Endodermal cell (in vitro differentiated cells): ENCODE measurements at places on chromosomes 1 and 21.
A peak's percentile ranks its signal among the peaks of the same experiment; 100 is the strongest.

- peak; percentile 92 for DNase-seq
Observed at GRCh38 chr1:31576201-31576669, at the start of gene TINAGL1. TSS of gene TINAGL1 (plus strand) at chr1:31576515. CDS start at chr1:31577149, 634 bp downstream.

- DNase-seq: no peak
Observed at GRCh38 chr1:113538225-113538624, 147.9 kb downstream of the MAGI3 start.

DNA sequence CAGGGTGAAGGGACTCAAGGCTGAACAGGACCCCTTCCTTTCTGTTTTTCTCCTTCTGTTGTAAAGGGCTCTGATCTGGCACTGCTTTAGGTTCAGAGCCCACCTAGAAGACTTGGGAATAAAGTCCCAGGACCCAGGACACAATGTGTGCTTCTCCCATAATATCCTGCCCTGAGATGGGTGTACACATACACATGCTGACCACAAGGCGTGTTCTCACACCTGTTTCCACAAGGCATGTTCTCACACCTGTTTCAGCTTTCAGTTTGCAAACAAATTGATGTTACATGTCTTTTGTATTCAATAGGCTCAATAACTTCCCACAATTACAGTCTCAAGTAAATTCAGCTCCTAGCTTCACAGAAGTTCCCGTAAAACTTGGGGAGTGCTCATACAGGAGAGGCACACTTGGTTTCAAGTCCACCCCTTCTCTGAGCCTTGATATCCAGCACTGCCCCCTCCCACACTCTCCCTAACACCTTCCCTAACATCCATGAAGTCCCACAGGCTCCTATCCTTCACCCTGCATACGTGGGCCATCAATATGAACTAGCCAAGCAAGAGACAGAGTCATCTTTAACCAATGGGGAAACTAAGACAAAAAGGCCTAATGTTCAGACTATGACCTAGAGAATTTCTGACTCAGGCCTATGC, 41.7 kb downstream of the ERI3 start:
- DNase-seq: no peak

DNA sequence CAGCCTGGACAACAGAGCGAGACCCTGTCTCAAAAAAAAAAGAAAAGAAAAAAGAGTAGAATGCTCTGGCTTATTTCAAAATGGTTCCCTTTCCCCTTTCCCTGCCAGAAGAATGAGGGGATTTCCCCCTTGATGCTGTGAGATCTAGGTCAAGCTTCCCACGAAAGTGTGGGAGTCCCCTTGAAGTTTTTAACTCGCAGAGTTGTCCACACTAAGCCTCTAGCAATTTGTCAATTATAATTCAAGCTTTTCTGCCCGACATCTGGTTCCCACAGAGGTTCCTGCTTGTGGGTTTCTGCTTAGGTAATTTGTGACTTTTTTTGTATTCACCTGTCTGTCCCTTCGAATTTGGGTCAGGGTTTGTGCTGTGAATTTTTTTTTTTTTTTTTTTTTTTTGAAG, 62.8 kb downstream of the ZFYVE9 start:
- no peak for DNase-seq

- peak; percentile 97 for DNase-seq
Observed at GRCh38 chr1:23562137-23562876, 3.0 kb upstream of the ID3 start.

DNA sequence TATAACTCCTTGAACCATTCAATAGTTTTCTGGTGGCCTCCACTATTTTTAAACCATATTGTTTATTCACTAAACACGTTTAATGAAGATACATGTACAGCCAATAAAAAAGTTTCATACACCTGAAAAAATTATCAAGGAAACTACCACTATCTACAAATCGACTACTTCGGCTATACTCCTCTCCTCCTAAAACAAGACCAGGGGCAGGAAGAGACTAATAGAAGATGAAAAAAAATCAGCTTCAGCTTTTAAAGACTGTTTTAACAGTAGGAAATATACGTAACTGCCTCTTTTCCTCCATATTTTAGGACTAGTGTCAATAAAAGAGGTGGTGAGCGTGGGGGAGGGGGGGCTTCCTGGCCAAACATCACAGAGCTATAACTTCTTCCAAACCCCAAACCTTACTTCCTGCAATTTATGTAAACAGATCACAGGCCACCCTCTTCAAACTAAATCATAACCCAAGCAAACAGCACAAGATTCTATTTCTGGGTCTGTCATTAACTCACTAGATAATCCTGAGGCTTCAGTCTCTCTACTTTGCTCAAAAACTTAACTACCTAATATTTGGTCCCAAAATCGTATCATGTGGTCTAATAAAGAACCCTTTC, 15.1 kb downstream of the FOXJ3 start:
- no peak for DNase-seq

GRCh38 chr1:79895573-79895972, 889.0 kb upstream of the ADGRL4 start:
- DNase-seq: no peak

DNA sequence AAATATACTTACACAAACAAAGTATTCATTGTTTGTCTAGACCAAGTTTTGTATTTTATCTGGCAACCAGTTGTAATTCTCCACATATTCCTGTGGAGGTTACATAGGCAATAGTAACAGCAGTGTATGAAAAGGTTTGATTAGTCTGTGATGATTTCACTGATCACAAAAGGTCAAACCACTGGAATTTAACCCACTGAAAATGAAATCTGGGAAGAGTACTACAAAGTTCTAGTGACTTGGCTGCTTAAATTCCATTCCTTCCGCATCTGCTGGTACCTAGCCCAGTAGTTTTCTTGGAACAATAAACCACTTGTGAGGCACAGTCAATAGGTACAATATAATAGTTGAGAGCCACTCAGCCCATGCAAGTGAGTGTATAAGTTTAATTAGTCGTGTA, 205.4 kb downstream of the NFIA start:
- DNase-seq: no peak

DNA sequence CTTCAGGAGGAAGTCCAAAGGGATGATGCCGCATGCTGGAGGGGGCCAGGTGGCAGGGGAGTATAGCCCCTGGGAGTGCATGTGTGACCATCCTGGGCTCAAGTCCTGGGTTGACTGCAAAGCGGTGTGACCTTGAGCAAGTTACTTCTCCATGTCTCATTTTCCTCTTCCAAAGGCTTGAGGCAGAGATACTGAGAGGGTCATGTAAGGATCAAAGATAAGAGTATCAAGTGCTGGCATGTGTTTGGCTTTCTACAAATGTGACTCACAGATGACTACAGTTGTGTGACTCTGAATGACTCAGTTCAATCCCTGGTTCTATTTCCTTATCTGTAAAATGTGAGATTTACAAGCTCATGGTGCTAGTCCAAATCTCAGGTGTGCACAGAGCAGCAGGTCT, 26.1 kb downstream of the PROK1 start:
- no peak for DNase-seq

- DNase-seq: no peak
Observed at GRCh38 chr1:24386241-24386640, 27.3 kb downstream of the STPG1 start.

- DNase-seq: no peak
Observed at GRCh38 chr1:219537223-219537631, 75.7 kb downstream of the ZC3H11B start.
